ENCODE measurements at places on chromosomes 6 and 20. TPM values are rescaled to one million over a fixed set of nuclear protein-coding genes. Genes with fewer than 3 reads are reported as not detected.

ETV7 gene
- not detected for total RNA-seq

DNA sequence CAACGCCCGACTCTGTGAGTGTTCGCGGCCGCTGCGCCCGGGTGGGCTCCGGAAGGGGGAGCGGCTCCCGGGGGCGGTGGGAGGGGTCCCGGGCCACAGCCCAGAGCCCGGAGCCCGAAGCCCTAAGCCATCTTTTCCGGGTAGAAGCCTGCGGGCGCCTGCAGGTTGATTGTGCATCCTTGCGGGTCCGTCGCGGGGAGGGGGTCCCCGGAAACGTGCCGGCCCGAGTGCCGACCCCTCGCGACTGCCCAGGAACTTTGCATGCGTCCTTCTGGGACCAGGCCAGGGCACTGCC, 413 bp downstream of the PTPRA start:
- peaks cover 8% of the 10 kb centered on the region for H3K4me1 ChIP-seq
- no peaks in the 10 kb centered on the region for H3K36me3 ChIP-seq
- H3K4me3 ChIP-seq: peak overlapping the region; percentile 81
- H3K27ac ChIP-seq: peak overlapping the region; percentile 66
- no peak for DNase-seq

DNA sequence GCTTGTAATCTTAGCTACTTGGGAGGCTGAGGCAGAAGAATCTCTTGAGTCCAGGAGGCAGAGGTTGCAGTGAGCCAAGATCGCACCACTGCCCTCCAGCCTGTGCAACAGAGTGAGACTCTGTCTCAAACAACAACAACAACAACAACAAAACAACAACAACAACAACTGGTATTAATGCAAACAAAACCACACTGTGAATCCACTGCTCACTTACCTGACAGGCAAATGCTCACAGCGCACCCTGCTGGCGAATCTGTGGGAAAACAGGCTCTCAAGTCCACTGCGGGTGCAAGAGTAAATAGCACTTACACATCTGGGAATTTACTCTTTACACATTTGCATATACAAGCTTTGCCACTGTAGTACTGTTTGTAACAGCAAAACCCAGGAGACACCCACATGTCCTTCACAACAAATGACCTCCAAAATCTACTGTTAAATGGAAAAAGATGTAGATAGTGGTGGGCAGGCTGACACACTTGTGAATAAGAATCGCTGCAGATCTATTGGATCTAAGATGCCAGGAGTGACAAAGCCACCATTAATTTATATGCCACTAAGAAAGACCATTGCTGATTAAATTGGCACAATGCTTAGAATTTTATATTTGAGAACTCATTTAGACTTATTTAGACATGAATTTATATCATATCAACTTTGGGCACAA, 29.3 kb downstream of the NSFL1C start:
- H3K4me3 ChIP-seq: no peak overlapping the region
- no peak overlapping the region for H3K27ac ChIP-seq
- H3K27me3 ChIP-seq: no peaks in the 10 kb centered on the region
- peaks cover 19% of the 10 kb centered on the region for H3K36me3 ChIP-seq

DNA sequence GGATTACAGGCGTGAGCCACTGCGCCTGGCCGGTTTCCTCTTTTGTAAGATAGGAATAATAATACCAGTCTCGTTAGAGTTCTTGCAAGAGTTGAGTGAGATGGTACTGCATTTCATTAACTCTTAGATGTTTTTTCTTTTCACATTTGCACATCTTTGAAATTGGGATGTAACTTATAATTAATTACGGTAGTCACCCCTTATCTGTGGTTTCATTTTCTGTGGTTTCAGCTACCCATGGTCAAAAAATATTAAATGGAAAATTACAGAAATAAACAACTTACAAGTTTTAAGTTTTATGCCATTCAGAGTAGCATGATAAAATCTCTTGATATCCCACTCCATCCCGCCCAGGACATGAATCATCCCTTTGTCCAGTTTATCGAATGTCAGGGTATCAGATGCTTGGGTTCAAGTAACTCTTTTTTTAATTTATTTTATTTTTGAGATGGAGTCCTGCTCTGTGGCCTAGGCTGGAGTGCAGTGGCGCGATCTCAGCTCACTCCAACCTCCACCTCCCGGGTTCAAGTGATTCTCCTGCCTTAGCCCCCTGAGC, 15.4 kb downstream of the PTK7 start:
- no peak overlapping the region for H3K4me3 ChIP-seq
- H3K4me1 ChIP-seq: peaks cover 3% of the 10 kb centered on the region
- H3K27me3 ChIP-seq: no peaks in the 10 kb centered on the region
- H3K36me3 ChIP-seq: no peaks in the 10 kb centered on the region
- DNase-seq: no peak

DNA sequence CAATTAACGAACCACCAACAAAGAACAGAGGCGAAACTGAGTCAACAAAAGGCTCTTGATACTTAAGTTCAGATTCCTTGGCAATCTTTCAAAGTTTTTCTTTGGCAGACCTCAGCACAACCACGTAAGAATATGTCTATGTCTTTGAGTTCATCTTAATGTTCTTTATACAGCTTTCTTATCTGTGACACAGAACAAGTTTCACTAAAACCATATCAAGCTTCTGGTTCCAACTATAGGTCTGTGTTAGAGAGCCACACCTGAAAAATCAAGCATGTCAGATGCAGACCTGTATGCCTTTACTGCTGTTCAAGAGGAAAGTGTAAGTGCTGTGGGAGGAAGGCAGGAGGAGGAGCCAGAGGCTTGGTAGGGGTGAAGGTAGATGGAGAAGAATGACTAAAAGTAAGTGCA, 271.3 kb downstream of the KHDC1L start:
- no peak overlapping the region for H3K4me3 ChIP-seq
- H3K36me3 ChIP-seq: no peaks in the 10 kb centered on the region
- H3K27ac ChIP-seq: peak overlapping the region; percentile 47
- no peaks in the 10 kb centered on the region for H3K27me3 ChIP-seq
- H3K4me1 ChIP-seq: no peaks in the 10 kb centered on the region
- no peak for DNase-seq

DNA sequence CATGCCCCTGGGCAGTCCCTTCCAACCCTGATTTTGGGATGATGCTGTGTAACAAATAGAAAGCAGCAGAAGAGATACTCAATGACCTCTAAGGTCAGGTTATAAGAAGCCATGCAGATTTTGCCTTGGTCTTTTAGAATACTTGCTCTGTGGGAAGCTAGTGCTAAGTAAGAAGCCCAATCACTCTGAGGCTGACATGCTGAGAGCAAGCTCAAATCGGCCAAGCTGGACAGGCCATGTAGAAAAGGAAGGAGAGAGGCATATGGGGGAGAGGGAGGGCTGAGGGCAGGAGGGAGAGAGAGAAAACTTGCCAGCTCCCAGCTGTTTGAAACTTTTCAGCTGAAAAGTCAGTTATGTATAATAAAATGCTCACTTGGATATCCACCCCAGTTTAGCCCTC, 1021.6 kb upstream of the MAP3K7 start:
- H3K4me1 ChIP-seq: no peaks in the 10 kb centered on the region
- no peak overlapping the region for H3K4me3 ChIP-seq
- DNase-seq: no peak
- H3K27me3 ChIP-seq: no peaks in the 10 kb centered on the region
- no peaks in the 10 kb centered on the region for H3K36me3 ChIP-seq

DNA sequence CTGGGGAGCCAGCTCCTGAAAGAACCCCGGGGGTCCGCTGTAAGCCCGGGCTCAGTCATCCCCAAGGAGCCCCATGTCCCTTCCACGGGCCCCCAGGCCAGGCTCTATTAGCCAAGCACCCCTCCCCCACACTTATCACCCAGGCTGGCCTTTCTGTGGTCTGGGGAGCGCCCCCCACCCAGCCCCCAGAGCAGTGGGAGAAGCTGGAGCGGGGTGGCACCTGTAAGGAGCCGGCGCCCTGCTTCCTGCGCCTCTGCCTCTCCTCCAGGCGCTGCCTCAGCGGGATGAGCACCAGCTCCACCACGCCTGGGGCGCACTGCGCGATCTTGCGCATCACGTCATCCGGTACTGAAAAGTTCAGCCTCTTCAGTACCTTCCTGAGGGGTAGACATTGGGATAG, 2.3 kb downstream of the SPEF1 start:
- no peaks in the 10 kb centered on the region for H3K27me3 ChIP-seq
- no peak overlapping the region for H3K27ac ChIP-seq
- no peak overlapping the region for H3K4me3 ChIP-seq
- no peaks in the 10 kb centered on the region for H3K36me3 ChIP-seq
- DNase-seq: no peak

DNA sequence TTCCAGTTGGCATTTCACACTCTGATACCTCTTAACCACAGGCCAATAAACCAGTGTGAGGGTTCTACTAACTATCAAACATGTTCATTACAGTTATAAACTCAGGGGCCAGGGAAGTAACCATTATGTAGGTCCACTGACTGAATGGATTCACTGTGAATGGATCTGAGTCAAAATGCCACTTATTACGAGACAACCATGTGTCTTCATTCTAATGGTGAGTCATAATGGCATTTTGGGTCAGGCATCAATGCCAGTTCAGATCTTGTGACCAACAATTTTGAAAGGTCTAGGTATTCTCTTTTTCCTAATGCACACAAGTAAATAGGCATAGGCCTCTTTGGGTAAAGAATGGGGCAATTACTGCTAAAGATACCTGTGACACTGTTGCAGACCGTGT, 112.2 kb upstream of the HEY2 start:
- no peaks in the 10 kb centered on the region for H3K36me3 ChIP-seq
- no peak overlapping the region for H3K4me3 ChIP-seq
- H3K4me1 ChIP-seq: no peaks in the 10 kb centered on the region

GRCh38 chr6:98041921-98042320, 758.9 kb upstream of the MMS22L start:
- H3K36me3 ChIP-seq: no peaks in the 10 kb centered on the region
- H3K27ac ChIP-seq: no peak overlapping the region
- H3K4me1 ChIP-seq: no peaks in the 10 kb centered on the region
- no peak for DNase-seq
- H3K4me3 ChIP-seq: no peak overlapping the region
- no peaks in the 10 kb centered on the region for H3K27me3 ChIP-seq

All from ascending aorta (tissue), 2 donors.